ENCODE measurements at places on chromosomes 3 and 15.

DNA sequence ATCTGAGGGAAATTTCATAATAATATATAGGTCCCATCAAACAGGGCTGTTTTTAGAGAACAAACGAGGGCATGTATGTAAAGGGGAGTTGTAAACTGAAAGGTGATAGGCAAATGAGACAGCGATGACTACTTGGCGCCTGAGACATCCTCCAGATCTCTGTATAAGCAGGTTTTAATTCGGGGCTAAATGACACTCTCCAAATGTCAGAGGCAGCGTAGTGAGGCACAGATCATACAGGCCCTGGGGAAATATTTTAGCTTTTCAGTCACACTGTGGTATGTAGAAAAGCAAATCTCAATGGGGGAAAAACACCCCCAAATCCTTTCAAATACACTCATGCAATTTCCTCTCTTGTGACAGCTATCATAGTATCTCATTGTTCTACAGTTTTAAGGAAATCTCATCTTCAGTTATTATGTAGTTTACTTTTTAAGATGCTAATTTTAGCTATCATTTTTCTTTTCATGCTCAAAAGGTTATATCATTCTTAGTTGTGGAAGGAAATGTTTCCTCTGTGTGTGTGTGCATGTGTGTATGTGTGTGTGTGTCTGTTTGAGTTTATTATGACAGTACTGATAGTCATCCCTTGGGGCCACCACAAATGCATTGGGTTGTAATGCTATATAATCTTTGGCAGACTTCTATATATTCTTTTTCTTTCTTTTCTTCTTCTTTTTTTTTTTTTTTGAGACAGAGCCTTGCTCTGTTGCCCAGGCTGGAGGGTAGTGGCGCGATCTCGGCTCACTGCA lies 1.1 kb downstream of the TPRG1 start:
- DNase-seq, result peak; percentile 26

DNA sequence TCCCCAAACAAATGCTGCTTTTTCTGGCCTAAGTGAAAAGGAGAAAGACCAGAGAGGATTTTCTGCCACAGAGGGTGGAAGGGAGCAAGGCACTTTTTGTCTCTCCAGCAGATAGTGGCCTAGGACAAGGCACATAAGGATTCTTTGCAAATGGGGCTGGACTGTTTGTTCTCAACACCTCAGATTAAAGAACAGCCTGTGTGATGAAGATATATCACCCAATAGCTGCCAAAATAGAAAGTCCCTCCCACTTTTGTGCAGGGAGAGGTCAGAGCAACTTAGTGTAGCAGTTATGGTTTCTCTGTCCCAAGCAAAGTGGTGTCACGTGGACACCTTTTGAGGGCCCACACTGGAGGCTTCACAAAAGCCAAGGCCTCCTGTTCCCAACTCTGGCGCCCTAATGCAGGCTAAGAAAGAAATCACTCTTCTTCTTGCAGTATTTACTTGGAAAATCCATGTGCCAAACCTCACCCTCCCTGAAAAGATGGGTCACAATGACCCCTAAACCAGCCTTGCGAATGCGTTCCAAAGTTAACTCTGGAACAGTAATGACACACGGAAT lies 84.9 kb downstream of the LRIG1 start:
- no peak for DNase-seq

DNA sequence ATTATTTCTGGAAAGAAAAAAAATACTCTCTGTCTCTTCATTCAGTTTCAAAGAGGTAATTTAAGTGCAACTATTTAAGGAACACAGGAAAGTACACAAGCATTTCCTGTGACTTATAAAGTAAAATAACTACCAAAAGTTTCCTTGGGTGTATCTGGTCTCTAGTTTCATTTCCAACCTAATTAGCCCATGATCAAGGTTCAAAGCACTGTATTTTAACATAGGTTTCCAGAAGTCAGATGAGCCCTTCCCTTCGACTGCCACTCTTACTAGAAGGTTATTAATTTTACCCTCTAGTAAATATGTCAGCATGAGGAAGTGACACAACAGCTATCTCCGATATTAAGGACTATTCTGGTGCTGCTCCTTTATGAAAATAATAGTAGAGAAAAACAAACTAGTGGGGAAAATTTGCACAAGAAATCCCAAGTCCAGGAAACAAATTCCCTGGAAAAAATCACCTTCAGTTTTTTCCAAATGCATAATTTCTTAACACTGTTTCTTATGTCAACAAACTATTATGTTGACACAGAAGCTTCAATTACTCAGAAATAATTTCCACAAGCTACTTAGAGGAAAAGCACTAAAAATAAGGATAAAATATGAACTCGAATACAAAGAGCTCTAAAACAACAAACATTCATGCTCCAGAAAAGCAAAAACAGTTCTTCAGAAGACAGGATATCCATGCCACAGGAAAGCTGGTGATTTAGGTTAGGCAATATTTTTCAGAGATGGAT lies 35.3 kb downstream of the CCPG1 start:
- no peak for DNase-seq

- no peak for DNase-seq
Measured at GRCh38 chr3:14283092-14283812, 104.6 kb downstream of the LSM3 start.
